ENCODE measurements at places on chromosomes 3 and 15. TPM values are rescaled to one million over a fixed set of nuclear protein-coding genes. Genes with fewer than 3 reads are reported as not detected.
A peak's percentile ranks its signal among the peaks of the same experiment; 100 is the strongest.

Gene AGBL1
- total RNA-seq: not detected

Gene TRPC1
- 7.6 TPM for total RNA-seq

Gene RBSN
- 14.7 TPM for total RNA-seq

Gene SCAANT1
- total RNA-seq: not detected

Gene PCCB
- total RNA-seq: 92.6 TPM

Gene NMB
- total RNA-seq: 25.4 TPM

Gene ANXA2
- total RNA-seq: 233 TPM

Gene CKMT1B
- total RNA-seq: 0.73 TPM

- peak; percentile 37 for DNase-seq
- no peaks in the 10 kb centered on the region for H3K27me3 ChIP-seq
- H3K27ac ChIP-seq: no peak overlapping the region
- no peaks in the 10 kb centered on the region for H3K36me3 ChIP-seq
- H3K4me1 ChIP-seq: no peaks in the 10 kb centered on the region
- no peak overlapping the region for H3K4me3 ChIP-seq
Observed at GRCh38 chr15:58182460-58183163, 44.4 kb downstream of the AQP9 start.

GRCh38 chr3:23701716-23702597 lies 103.8 kb upstream of the UBE2E1 start:
- no peak overlapping the region for H3K4me3 ChIP-seq
- H3K4me1 ChIP-seq: no peaks in the 10 kb centered on the region
- no peak overlapping the region for H3K27ac ChIP-seq
- no peak for DNase-seq
- no peaks in the 10 kb centered on the region for H3K36me3 ChIP-seq
- no peaks in the 10 kb centered on the region for H3K27me3 ChIP-seq

DNA sequence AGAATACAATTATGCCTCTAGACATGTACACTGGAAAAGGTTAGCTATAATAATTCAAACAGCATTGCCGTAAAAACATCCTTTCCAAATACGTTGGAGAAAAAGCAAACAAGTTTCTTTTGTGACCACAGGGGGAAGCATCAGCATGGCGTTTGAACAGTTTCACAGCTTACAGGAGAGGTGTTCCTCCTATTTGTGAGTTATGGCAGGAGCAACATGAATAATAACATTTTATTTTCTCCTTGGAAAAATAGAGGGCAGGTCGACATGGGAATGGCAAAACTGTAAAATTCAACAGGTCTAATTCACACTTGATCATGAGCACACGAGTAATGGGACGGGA lies 39.7 kb upstream of the GADL1 start:
- peak; percentile 16 for DNase-seq
- H3K4me1 ChIP-seq: no peaks in the 10 kb centered on the region
- H3K27ac ChIP-seq: no peak overlapping the region
- no peak overlapping the region for H3K4me3 ChIP-seq
- H3K27me3 ChIP-seq: no peaks in the 10 kb centered on the region

GRCh38 chr3:187665010-187665409 lies 5.2 kb downstream of the SST start:
- no peaks in the 10 kb centered on the region for H3K36me3 ChIP-seq
- no peaks in the 10 kb centered on the region for H3K4me1 ChIP-seq

- no peaks in the 10 kb centered on the region for H3K36me3 ChIP-seq
- DNase-seq: no peak
- no peaks in the 10 kb centered on the region for H3K4me1 ChIP-seq
- H3K27ac ChIP-seq: no peak within 1 kb of the TSS
Observed at GRCh38 chr15:101811902-101812301, at the start of gene OR4F15. OR4F15 (plus strand) TSS chr15:101812202; CDS start chr15:101818187, 5,985 bp downstream.

- H3K4me3 ChIP-seq: no peak overlapping the region
- peaks cover 22% of the 10 kb centered on the region for H3K4me1 ChIP-seq
- H3K27me3 ChIP-seq: no peaks in the 10 kb centered on the region
- H3K36me3 ChIP-seq: no peaks in the 10 kb centered on the region
- H3K27ac ChIP-seq: no peak overlapping the region
Observed at GRCh38 chr3:11507719-11508118, 136.0 kb downstream of the VGLL4 start.

DNA sequence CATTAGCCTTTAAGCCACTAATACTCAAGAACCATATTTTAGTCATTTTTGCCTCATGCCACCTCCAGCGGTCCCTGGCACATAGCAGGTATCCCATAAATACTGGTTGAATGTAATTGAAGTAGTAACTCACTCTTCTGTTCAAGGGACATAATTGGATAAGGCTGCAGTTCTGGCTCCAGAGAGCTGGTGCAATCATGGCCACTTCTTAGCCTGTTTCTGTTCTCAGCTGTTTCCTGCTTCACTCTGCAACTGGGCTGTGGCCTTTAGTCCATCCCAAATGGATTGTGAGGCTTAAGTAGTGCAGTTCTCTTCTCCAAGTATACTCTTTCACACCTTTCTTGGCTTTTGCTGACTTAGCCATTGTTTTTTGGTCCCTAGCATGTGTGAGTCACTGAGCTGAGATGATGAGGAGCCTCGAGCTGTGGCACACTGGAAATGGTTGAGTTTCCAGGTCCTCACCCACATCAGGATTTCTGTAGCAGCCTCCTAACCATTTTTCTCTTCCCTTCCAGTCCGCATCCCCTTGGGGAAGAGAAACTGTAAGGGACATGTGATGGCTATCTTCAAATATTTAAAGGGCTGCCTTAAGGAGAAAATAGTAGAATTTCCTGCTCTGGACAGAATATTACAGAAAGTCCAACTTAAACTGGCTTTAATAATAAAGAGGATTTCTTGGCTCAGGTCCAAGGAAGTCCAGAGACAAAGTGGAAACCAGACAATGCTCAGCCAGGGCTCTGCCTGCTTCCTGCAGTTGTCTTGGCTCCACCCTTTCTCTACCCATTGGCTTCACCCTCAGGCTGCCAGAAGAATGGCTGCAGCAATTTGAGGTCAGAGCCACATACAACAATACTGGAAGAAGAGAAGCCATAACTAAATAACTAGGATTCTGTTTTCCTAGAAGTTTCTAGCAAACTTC lies 305.4 kb upstream of the ROPN1 start:
- no peaks in the 10 kb centered on the region for H3K4me1 ChIP-seq
- H3K27ac ChIP-seq: no peak overlapping the region
- no peaks in the 10 kb centered on the region for H3K36me3 ChIP-seq
- H3K4me3 ChIP-seq: no peak overlapping the region
- no peaks in the 10 kb centered on the region for H3K27me3 ChIP-seq

GRCh38 chr3:177199206-177199760 lies 2.0 kb upstream of the TBL1XR1 start:
- no peaks in the 10 kb centered on the region for H3K27me3 ChIP-seq
- peaks cover 24% of the 10 kb centered on the region for H3K4me1 ChIP-seq
- no peak overlapping the region for H3K27ac ChIP-seq

DNA sequence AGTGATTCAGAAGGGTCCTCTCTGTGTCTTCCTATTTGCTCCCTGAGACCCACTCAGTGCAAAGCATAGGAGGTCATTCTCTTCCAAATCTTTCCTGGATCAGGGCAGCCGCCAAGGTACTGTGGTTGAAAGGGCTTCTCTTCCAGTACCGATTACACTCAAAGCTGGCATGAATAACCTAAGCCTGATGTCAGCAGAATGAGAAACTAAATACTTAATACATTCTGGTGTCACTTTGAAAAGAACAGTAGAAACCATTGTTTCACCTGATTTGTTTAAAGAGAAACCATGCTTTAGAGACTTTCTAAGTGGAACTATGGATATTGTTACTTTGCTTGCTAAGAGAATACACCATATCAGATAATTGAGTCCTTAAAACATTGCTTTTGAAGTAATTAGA lies 50.2 kb downstream of the PDHB start:
- no peak overlapping the region for H3K27ac ChIP-seq
- 0 out of 3 replicates have a peak, but pooled peaks cover 6% of the 10 kb centered on the region for H3K36me3 ChIP-seq
- H3K4me3 ChIP-seq: no peak overlapping the region
- no peak for DNase-seq

- H3K4me1 ChIP-seq: peaks cover 7% of the 10 kb centered on the region
- H3K4me3 ChIP-seq: no peak overlapping the region
- no peak overlapping the region for H3K27ac ChIP-seq
- H3K36me3 ChIP-seq: no peaks in the 10 kb centered on the region
- H3K27me3 ChIP-seq: peaks cover 9% of the 10 kb centered on the region
Observed at GRCh38 chr15:55823191-55823670, 80.3 kb upstream of the PRTG start.

- H3K4me1 ChIP-seq: peaks cover 10% of the 10 kb centered on the region
- peak overlapping the region; percentile 86 for H3K4me3 ChIP-seq
- no peaks in the 10 kb centered on the region for H3K27me3 ChIP-seq
- no peak for DNase-seq
- peak overlapping the region; percentile 77 for H3K27ac ChIP-seq
- H3K36me3 ChIP-seq: no peaks in the 10 kb centered on the region
Observed at GRCh38 chr3:115148142-115148790, 1.2 kb upstream of the ZBTB20 start.

DNA sequence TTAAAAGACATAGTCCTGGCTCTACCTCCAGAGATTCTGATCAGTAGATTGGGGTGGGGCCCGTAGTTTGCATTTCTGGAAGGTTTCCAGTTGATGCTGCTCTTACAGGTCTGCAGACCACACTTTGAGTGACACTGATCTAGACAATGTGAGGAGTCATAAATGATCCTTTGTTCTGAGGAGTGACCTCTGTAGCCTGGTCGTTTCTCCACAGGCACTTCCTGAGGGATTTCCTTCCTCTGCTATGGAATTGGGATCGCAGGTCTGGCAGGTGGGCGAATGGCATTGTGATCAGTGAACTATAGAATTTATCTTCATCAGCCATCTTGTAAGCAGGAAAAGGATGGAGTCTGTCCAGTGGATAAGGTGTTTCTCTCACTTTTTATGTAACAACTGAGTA lies 5.5 kb downstream of the GFM1 start:
- peak; percentile 46 for DNase-seq
- peaks cover 25% of the 10 kb centered on the region for H3K4me1 ChIP-seq
- H3K36me3 ChIP-seq: peaks cover 29% of the 10 kb centered on the region
- no peak overlapping the region for H3K4me3 ChIP-seq

DNA sequence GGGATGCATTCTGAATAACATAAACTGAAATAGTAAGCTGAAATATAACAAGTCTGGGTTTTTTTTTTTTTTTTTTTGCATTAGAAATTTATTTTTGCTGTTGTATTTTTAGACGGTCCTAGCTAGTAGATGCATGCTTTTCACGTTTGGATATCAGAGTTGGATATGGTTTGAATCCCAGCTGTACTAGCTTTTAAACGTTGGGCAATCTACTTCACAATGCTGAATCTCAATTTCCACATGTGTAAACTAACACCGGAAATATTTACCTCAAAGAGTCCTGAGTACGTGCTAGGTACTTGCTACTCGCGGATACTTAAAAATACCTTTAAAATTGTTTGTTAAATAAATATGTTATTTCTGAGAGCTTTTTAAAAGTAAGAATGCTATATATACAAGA lies 139.8 kb downstream of the BBX start:
- H3K4me3 ChIP-seq: no peak overlapping the region
- no peaks in the 10 kb centered on the region for H3K36me3 ChIP-seq
- no peak overlapping the region for H3K27ac ChIP-seq
- no peak for DNase-seq

- H3K4me1 ChIP-seq: no peaks in the 10 kb centered on the region
- no peak overlapping the region for H3K27ac ChIP-seq
- H3K27me3 ChIP-seq: no peaks in the 10 kb centered on the region
- H3K4me3 ChIP-seq: no peak overlapping the region
- no peak for DNase-seq
Observed at GRCh38 chr15:85094685-85095084, 113.0 kb downstream of the PDE8A start.

GRCh38 chr15:92930776-92931175 lies 30.7 kb downstream of the CHD2 start:
- no peaks in the 10 kb centered on the region for H3K27me3 ChIP-seq
- no peak for DNase-seq
- peak overlapping the region; percentile 34 for H3K27ac ChIP-seq
- no peak overlapping the region for H3K4me3 ChIP-seq

- peaks cover 44% of the 10 kb centered on the region for H3K4me1 ChIP-seq
- peak overlapping the region; percentile 82 for H3K27ac ChIP-seq
- DNase-seq: no peak
- H3K36me3 ChIP-seq: peaks cover 5% of the 10 kb centered on the region
- peak overlapping the region; percentile 79 for H3K4me3 ChIP-seq
- no peaks in the 10 kb centered on the region for H3K27me3 ChIP-seq
Observed at GRCh38 chr15:55742498-55742926, 440 bp downstream of the PRTG start.

GRCh38 chr15:91192690-91193377 lies 92.8 kb downstream of the SV2B start:
- H3K27me3 ChIP-seq: peaks cover 6% of the 10 kb centered on the region
- no peak for DNase-seq
- no peaks in the 10 kb centered on the region for H3K4me1 ChIP-seq

DNA sequence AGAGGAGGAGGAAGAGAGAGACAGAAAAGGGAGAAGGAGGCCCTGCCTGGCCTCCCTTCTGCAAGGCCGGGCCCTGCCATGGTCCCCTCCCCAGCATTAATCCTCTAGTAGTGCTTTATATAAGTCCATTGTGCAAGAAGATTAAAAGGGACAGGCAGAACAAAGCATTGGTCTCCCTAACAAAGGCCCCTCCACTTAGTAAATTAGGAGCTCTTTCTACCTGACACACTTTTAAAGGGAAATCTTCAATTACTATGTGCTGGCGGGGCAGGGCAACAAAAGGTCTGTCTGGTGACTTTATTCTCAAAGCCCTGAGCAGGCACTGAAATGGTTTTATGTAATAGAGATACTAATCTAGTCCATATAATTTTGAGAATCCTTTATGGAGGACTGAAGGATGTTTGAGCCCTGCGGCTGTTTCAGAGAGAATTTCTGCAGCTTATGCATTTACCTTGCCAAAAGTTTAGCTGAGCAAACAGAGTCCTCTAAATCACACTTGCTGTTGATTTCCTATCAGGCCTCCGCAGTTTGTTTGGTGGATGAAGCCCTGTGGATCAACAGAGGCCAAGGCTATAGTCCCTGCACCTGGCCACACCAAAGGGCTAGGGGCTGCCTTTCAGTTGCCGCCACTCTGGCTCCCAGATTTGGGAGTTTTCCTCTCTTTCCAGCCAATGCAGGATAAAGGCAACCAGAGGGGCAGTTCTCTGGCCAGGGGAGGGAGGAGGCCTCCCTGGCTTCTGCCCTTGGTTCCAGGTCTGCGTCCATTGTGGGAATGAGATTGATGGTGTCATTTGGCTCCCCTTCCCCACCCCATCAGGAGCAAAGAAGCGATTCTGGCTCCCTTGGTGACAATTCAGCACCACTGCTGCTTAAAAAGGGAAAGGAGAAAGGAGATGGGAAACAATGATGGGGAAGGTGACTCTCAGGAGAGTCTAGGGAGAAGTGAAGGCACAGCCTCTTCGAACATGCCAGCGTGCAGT lies 148.0 kb downstream of the MEGF11 start:
- H3K36me3 ChIP-seq: no peaks in the 10 kb centered on the region
- DNase-seq: no peak
- peaks cover 1% of the 10 kb centered on the region for H3K27me3 ChIP-seq
- no peaks in the 10 kb centered on the region for H3K4me1 ChIP-seq

DNA sequence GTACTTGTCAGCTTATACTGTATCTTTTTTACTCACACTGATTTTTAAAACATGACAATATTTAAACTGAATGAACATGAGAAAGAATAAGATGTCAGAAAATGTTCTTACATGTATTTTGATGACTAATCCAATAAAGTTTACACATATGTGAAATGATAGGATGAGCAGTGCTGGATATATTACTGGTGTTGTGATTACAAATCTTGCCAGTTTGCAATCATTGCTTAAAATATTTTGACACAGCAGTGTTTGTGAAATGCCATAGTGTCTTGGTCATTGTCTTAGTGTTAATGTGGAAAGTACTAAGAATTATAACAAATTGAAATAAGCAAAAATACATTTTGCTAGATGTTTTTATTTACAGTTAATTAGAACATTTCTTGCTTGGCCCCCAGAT lies 118.7 kb upstream of the MLF1 start:
- no peaks in the 10 kb centered on the region for H3K36me3 ChIP-seq
- H3K4me1 ChIP-seq: peaks cover 11% of the 10 kb centered on the region
- no peak overlapping the region for H3K4me3 ChIP-seq
- no peak overlapping the region for H3K27ac ChIP-seq
- no peaks in the 10 kb centered on the region for H3K27me3 ChIP-seq

GRCh38 chr15:66929843-66930402 lies 135.5 kb upstream of the SMAD3 start:
- H3K27ac ChIP-seq: no peak overlapping the region
- H3K36me3 ChIP-seq: no peaks in the 10 kb centered on the region
- peaks cover 2% of the 10 kb centered on the region for H3K27me3 ChIP-seq

Data from HepG2 (cell line).